Astrocyte (in vitro differentiated cells and primary cell): ENCODE measurements at places on chromosomes 6 and 20. TPM values are rescaled to one million over a fixed set of nuclear protein-coding genes. Genes with fewer than 3 reads are reported as not detected.

Gene EDN3
- total RNA-seq: not detected in 2 replicates

Gene LTA
- total RNA-seq: not detected in 2 replicates

Gene MBOAT1
- 4.8 and 6.4 TPM in 2 replicates for total RNA-seq

Gene METTL24
- 0.36 and 0.75 TPM in 2 replicates for total RNA-seq

Gene LAMP5
- total RNA-seq: 2.3 and 4.7 TPM in 2 replicates

Gene TCP11
- not detected in 2 replicates for total RNA-seq

Gene ENPP5
- total RNA-seq: 1.4 and 1.8 TPM in 2 replicates

Gene GABRR2
- total RNA-seq: 0.34 and 0.61 TPM in 2 replicates

Gene GPR6
- total RNA-seq: not detected in 2 replicates

Gene NFATC2
- 3.9 and 4.1 TPM in 2 replicates for total RNA-seq

Gene OVOL2
- total RNA-seq: 0.57 TPM in 1 of 2 replicates, not detected in the other

Gene GRM4
- total RNA-seq: 0.30 and 0.34 TPM in 2 replicates

Gene AK9
- 3.4 and 3.6 TPM in 2 replicates for total RNA-seq

Gene SPATA25
- 0.67 and 1.7 TPM in 2 replicates for total RNA-seq

Gene PGC
- total RNA-seq: not detected in 2 replicates

Gene MRPS18B
- 28.0 and 29.3 TPM in 2 replicates for total RNA-seq
